ENCODE measurements at places on chromosomes 3 and 15. TPM values are rescaled to one million over a fixed set of nuclear protein-coding genes. Genes with fewer than 3 reads are reported as not detected.
A peak's percentile ranks its signal among the peaks of the same experiment; 100 is the strongest.

DNA sequence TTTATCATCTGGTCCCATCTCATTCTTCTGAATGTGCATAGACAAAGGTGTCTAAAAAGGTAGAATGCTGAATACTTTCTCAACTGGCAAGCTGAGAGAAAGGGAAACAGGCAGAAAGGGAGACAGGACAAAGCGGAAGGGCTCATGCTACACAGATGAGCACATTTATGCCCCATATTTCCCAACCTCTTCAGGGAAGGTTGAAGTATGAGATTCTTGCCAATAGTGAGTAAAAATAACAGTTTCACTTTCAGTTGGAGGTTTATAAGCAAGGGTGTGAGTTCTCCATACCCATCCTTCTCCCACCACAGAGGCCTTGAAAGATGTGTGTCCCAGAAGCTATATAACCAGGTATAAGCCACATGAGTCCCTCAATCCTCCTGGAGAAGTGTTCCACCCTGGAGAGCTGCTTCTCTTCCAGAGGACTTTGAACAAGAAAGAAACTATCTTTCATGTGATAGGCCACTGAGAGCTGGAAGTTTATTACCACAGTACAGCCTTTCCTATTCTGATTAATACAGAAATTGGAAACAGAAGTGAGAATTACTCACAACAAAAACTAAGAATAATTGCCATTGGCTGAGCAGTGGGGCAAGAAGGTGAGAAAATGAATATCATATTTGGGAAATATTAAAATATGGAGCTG, 709.4 kb upstream of the NR2F2 start:
- no peak for DNase-seq

The NEK10 gene
- total RNA-seq = 0.42 TPM

- no peak for DNase-seq
These were observed 313.4 kb upstream of the STT3B start for GRCh38 chr3:31219131-31219843.

DNA sequence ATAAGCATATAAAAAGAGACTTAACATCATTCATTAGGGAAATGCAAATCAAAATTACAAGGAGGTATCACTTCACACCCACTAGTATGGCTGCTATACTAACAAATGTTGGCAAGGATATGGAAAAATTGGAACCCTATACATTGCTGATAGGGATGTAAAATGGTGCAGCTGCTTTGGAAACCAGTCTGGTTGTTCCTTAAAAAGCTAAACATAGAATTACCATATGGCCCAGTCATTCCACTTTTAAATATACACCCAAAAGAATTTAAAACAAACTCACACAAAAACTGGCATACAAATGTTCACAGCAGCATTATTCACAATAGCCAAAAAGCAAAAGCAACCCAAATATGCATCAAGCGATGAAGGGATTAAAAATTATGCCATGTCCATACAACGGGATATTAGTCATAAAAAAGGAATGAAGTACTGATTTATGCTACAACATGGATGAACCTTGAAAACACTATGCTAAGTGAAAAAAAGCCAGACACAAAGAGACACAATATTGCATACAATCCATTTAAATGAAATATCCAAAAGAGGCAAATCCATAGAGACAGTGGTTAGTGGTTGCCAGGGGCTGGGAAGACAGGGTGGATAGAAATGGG, 118.3 kb downstream of the OSBPL10 start:
- no peak for DNase-seq

- DNase-seq = peak; percentile 31
These were observed 36.0 kb downstream of the TSPAN3 start for GRCh38 chr15:77034695-77035489.

The ARGFX gene
- not detected for total RNA-seq

The CHRM5 gene
- total RNA-seq = not detected

DNA sequence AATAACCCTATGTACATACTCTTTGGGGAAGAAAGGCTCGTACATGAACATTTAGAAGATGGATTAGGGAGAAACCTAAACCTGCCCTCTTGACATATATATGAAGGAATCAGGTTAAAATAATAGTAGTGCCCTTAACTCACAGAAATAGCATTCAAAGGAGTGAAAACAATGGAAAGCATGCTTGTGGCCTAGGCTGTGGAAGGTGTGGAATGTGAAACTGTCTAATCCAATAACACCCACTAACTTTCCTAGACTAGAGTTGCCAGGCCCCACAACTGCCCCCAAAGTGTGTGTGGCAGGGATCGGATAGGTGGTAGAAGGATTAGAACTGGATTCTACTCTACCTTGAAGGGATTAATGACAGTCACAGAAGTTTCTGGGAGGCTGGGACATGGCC, 317.4 kb upstream of the LRRFIP2 start:
- no peak for DNase-seq

- DNase-seq = no peak
These were observed 61.0 kb downstream of the RASA2 start for GRCh38 chr3:141547791-141548190.

The DNAH12 gene
- total RNA-seq = 0.09 TPM

The CCDC39 gene
- not detected for total RNA-seq

- no peak for DNase-seq
These were observed 9.5 kb downstream of the CYP19A1 start for GRCh38 chr15:51328926-51329325.

GRCh38 chr3:123048480-123049237, 18.2 kb upstream of the PDIA5 start:
- DNase-seq = no peak

DNA sequence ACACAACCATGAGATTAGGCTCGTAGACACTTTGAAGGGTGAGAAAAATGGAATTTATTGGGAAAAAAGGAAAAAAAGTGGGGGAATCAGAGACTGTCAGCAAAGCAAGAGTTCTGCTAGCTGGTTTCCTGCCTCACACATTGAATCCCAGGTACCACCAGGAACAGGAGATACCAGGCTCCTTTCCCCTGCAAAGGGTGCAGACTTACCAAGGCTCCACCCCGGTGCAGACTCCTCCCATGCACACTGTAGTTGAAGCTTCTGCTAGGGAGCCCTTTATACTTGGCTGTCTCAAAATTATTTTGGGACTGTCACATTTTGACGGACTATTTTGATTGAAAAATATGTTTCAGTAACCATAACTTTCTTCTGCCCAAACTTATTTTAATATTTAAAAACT, 819.9 kb upstream of the GBE1 start:
- DNase-seq = no peak

DNA sequence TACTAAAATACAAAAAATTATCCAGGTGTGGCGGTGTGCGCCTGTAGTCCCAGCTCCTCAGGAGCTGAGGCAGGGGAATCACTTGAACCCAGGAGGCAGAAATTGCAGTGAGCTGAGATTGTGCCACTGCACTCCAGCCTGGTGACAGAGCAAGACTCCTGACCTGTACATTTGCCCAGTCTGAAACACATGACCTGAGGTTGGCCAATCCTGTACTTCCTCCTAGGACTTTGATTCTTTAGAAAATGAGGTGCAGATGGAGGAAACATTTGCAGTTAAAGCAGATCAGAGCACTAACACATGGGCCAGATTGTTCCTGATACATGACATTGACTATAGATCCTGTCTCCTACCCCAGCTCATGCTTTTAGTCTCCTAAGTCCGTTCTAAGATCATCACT, 28.9 kb upstream of the LPP start:
- DNase-seq = no peak

The GPX1 gene
- 231 TPM for total RNA-seq

DNA sequence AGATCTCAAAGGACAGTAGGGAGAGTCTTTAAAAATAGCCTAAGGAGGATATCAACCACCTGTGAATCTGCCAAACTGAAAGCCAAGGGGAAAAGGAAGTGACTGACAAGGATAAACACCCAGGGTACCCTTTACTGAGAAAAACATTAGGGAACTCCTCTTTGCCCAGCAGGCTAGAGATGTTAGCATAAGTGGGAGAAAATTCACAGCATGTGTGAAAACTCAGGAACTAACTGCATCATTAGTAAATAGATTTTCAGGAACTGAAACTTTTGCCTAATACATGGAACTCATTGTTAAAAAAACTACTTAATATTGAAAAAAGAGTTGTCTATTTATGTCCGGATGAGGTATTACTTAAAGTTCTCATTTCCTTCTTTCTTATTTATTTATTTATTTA, 375.5 kb downstream of the NTRK3 start:
- DNase-seq = no peak

The RABL3 gene
- total RNA-seq = 39.0 TPM

The CPLX3 gene
- total RNA-seq = not detected

GRCh38 chr15:89851673-89852341, 37.2 kb upstream of the ANPEP start:
- no peak for DNase-seq

The CACNA2D2 gene
- 0.73 TPM for total RNA-seq

GRCh38 chr3:137709011-137709601, 55.0 kb upstream of the SOX14 start:
- DNase-seq = no peak

The MB21D2 gene
- total RNA-seq = 1.1 TPM

The CD200 gene
- 17.9 TPM for total RNA-seq

DNA sequence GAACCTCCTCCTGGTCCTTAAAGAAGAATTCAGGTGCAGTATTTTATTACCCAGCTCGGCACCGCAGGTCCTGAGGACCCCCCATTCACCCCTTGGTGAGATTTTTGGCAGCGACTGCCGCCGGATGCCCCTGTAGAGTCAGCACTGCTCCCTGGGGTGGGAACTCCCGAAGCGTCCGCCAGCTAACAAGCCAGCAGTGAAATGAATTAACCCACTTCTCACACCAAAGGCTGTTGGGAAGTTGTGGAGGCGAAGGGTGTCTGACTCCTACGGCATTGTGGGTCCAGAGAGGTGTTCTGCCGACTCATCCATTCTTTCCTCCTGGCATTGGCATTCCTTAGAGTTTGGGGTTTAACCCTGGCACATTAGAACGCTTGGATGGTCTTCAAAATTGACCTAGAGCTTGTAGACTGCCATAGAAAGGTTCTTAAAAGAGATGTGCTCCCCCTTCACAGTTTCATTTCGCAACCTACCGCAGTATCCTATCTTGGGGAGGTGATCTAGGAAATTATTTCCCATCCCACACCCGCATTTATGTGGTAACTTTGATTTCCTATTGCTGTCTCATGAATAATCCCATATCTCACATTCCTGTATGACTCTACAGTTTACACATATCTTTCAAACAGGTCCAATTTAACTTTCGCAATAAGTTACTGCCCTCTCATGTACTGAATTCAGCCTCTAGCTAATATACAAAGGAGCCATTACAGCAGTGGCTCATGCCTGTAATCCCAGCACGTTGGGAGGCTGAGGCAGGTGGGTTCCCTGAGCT, 879 bp upstream of the EIF5A2 start:
- DNase-seq = no peak

The C3orf52 gene
- 2.8 TPM for total RNA-seq

DNA sequence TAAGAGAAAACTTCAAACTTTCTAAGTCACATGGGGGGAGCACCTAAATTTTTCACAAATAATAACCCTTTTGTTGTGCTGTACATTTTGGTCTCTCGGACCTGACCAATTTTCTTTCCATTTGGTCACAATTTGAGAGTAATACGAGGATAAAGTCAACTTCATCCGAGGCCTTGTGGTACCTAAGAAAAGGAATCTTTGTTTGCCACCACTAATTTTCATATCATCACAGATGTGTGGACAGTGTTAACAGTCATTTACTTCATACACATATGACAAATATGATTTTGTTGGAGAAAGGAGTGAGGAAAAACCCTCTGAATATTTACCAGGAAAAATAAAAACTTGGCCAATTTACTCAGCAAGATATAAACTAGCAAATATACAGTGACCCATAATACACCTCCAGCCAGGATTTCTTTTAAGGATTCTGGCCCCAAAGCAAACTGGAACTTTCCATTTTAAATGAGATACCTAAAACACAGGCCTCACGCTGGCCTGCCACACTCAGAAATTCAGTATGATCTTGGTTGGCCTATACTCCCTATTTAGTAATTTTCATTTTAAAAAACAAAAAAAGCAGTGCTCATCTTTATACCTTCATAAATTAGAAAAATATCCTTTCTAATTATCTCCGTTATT, 40.7 kb downstream of the VGLL4 start:
- DNase-seq = no peak

- no peak for DNase-seq
These were observed 23.7 kb downstream of the SETMAR start for GRCh38 chr3:4326868-4327267.

- no peak for DNase-seq
These were observed 46.9 kb upstream of the COL6A6 start for GRCh38 chr3:130470126-130470525.

DNA sequence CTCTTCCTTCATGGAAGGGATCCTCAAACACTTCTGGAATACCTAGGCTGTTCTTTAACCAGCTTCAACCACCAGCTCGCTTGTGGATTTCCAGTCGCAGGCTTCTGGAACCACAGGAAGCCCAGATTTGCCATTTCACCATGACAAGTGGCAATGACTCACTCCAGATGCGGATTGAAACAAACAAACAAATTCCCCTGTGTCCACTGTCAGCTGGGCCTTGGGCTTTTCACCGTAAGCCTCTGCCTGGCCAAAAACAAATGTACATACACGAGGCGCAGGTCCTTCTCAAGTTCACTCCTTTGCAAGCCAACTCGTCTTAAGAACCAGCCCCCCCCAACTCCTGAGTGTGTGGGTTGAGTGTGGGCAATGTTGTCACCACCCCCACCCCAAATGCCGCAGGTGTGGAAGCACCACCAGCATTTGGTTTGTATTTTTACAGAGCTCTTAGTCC, 8.8 kb downstream of the BCL6 start:
- DNase-seq = no peak

The PATL2 gene
- total RNA-seq = 7.7 TPM

DNA sequence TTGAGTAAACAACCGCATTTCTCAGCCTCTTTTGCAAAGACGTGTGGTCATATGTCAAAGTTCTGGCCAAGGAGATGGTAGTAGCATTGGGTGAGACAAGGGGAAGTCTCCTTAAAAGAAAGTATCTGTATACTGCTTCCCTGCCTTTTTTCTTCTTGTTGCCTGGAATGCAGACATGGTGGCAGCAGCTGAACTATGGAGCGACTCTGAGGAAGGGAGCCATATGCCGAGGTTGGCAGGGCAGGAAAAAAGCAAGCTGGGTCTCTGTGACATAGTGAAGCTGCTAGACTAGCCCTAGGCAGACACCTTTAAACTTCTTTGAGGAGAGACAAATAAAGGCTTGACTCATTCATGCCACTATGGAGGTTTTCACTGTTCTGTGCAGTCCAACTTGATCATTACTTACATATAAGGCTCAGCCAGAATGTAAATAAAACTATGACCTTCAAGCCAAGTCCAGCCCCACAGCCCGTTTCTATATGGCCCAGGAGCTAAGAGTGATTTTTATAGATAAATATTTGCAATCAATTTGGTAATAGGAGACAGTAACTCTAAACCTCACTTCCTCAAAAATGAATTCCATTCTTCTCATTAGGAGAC, 30.6 kb upstream of the PRICKLE2 start:
- DNase-seq = no peak

The SLC38A3 gene
- not detected for total RNA-seq

DNA sequence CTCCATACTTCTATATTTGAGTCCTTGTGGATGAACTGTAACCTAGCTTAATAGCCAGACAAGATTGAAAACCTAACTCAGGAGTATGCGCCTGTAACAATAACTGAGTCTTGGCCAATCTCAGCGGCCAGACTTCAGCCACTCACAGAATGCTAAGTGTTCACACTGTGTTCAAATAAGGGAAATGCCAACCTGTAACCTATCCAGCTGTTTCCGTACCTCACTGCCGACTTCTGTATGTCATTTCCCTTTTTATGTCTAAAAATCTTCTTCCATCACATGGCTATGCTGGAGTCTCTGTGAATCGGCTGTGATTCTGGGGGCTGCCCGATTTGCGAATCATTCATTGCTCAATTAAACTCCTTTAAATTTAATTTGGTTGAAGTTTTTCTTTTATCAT, 169.2 kb downstream of the NFKBIZ start:
- DNase-seq = no peak

- no peak for DNase-seq
These were observed 383.0 kb downstream of the TBL1XR1 start for GRCh38 chr3:176814285-176814684.

The OGG1 gene
- 32.1 TPM for total RNA-seq
